Aorta (tissue), 5 donors: ENCODE measurements at places on chromosomes 3 and 15. TPM values are rescaled to one million over a fixed set of nuclear protein-coding genes. Genes with fewer than 3 reads are reported as not detected.

DNA sequence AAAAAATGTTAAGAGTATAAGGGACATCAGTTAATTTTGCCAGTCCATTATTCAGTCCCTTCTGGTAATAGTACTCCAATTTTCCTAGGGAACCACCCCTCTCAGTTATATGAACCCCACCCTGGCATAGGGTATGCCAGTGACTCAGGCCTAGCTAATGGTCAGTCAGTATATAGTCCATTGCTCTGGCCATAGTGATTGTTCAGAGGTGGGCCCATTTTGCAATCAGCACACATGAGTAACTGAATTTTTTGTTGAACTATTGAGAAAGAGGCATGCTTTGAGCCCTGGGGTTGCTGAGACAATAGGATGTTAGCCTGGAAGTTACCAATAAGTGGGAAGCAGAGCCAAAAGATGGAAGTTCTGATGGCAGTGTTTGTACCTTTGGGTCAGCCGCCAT lies 4.1 kb downstream of the LRCH3 start:
- DNase-seq = no peak

DNA sequence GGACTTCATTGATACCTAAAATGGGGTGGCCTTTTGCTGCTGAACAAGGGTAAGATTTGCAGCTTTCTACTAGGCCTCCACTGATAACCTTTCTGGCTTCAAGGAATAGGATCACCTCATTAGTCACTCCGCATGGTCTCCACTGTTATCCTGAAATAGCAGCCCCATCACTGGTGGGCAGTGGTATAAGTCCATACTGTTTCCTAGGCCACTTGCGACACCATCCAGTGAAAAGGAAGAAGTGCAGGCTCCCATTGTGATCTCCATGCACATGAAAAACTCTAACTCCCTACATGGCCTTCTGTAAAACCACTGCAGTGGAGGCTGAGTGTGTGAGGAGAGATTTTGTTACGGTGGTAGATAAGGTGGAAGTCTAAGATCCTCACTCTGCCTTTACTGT lies 1455.9 kb downstream of the SI start:
- DNase-seq = no peak

- DNase-seq = no peak
Measured at GRCh38 chr15:27050163-27050562, 79.2 kb downstream of the GABRG3 start.

- DNase-seq = no peak
Measured at GRCh38 chr15:97234851-97235610, 725.5 kb upstream of the ARRDC4 start.

The PPP2R3A gene
- polyA plus RNA-seq = 2.6 TPM

The KCNH8 gene
- polyA plus RNA-seq = 0.13 TPM
